ENCODE measurements at places on chromosomes 4 and X.

GRCh38 chr4:94678896-94679295, 78.9 kb upstream of the BMPR1B start:
- DNase-seq = no peak

DNA sequence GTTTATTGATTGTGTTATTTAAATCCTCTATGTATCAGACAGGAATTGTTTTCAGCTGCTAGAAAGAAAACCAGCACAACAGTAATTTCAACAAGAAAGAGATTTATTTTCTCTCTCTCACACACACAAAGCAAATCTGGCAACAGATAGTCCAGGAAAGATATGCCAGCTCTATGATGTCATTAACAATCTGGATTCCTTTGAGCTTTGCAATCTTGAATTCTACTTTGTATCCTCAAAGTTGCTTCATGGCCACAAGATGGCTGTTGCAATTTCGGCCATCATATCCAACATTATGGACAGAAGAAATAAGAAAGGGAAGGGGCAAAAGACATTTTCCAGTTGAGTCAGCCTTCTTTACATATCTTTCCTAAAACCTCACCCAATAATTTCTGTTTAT, 19.8 kb upstream of the FMR1 start:
- DNase-seq = no peak

GRCh38 chr4:187179086-187180058, 455.7 kb upstream of the FAT1 start:
- DNase-seq = no peak

DNA sequence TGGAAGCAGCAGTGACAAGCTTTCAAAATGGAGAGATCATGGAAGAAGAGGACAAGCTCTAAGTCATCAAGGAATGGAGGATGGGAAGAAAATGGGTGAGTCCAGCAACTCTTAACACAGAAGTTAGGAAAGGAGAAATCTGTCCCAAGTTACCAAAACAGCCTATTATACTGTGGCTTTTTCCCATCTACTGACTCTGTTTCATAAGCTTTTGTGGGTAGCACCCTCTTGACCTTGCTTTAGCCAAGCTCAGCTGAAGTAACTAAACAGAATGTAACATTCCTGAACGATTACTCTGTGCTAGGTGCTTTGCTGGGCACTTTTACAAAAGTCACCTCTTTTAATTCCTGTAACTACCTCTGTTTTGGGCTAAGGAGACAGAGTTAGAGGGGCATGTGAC, 54.9 kb downstream of the MAP7D2 start:
- DNase-seq = no peak

DNA sequence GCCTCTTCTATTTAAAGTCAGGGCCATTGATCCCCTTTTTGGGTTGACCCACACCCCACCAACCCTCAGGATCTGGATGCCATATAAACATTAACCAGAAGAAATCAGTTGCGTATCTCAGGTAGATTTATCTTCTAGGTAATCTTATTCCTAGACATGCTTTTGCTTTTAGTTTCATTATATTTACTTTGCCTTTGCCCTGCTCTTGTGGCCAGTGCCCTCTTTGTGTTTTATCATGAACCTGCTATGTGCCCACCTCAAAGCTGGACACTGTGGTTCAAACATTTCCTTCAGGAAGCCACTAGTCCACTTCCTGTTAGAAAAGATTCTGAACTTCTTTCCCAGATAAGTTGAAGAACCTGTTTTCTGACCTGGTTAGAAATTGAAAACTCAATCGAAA, 117.4 kb upstream of the EDNRA start:
- no peak for DNase-seq

DNA sequence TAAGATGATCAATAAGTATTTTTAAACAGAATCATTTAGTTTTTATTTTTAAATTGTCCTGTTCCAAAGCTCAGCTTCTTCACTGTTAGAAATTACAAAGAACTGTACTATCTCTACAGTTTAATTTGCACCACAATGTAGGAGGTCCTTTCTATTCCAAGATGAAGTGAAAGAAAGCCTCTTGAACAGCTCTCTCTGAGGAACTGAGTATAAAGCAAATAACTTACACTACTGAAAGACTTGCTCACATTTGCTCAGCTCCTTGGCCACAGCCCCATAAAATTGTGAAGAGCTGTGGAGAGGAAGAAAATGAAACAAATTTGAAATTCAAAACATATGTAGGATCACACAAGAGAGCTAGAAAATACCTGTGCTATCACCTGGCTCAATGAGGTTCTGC, 68.6 kb downstream of the ENPEP start:
- no peak for DNase-seq

- no peak for DNase-seq
Observed at GRCh38 chr4:123631786-123632692, 235.4 kb downstream of the SPRY1 start.

DNA sequence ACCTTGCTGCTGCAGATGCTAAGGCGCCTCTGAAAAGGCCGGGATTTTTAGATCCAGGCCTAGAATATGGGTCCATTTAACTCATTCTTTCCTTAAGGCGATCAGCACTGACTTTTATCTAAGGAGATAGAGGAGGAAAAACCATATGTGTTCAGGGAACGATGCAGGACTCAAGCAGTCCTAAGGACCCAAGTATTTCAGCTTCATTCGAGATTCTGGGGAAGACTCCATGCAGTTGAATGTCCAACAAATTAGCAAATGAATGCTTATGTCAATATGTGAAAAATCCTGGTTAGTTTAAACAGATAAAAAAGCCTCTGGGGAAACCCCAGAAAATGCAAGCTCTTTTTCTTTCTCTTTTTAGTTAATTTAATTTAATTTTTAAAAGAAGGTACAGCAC, 36.0 kb downstream of the HELT start:
- no peak for DNase-seq

GRCh38 chrX:480861-481417, 94.2 kb upstream of the PPP2R3B start:
- no peak for DNase-seq

DNA sequence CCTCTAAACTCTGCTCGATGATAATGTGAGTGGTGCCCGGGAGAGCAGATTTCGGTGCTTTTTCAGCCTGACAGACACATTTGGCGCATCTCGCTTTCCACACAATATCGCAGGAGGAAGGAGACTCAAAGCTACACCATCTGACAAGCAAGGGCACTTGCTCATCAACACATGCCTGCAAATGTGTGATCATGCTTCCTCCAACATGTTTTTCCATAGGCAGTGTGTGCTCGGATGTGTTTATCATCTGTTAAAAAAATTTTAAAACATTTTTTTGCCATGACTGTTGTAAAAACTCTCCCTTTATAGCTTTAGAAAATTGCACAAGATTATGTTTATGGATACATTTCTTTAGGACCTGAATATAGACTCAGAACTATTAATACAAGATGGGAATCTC, 170.3 kb upstream of the PUDP start:
- no peak for DNase-seq

GRCh38 chr4:37358748-37359147, 114.2 kb downstream of the NWD2 start:
- DNase-seq = no peak
